ENCODE measurements at places on chromosomes 2 and 18.

- DNase-seq = no peak
Measured at GRCh38 chr2:234490271-234491091, 6.4 kb downstream of the ARL4C start.

DNA sequence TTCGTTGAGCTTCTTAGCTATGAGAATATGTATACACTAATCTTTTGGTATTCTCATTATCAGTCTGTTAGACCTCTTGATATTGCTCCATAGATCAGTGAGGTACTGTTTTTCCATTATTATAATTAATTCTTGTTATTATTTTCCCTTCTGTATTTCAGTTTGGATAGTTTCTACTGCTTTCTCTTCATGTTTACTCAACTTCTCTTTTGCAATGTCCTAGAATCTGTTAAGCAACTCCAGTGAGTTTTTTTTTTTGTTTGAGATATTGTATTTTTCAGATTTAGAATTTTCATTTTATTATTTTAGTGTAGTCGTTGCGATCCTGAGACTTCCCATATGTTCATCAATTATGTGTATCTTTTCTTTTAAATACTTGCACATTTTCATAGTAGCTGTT, 260.8 kb downstream of the SETBP1 start:
- DNase-seq = no peak

DNA sequence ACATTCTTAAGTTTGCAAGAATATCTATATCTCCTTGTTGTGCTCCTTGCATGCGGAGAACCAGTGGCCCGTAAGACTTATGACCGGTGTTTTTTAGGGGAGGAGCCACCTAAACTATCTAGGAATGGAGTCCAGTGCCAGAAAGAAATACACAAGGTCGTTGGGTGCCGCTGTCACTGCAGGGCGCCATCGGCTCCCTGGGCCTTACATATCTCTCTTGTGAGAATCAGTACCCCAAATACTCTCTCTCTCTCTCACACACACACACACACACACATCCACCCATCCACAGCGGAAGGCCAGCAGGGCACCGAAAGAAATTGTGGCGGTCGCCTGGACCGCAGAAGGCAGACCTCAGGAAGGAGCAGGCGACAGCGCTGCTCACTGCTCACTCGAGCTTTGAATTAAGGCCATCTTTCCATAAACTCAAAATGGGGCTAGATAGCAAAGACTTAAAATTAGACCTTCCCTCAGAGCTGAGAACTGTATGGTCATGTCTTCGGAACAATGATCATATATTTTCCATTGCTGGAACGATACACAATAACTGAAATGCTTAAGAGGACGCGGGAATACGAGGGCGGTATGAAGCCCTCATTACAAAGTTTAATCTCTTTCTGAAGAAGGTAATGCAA, 10.4 kb downstream of the NR4A2 start:
- no peak for DNase-seq

DNA sequence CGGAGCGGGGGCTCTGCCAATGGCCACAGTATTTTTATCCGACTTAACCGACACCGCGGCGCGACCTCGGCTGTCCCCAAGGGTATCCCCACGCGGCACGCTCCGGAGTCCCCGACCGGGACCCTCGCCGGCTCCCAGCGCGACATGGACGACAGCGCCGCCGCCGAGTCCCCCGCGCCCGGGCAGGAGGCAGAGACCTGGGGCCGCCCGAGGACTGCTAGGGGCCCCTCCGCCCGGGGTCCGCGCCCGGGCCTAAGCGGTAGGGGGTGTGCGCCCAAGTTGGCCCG, 468 bp downstream of the UXS1 start:
- no peak for DNase-seq

- DNase-seq = no peak
Measured at GRCh38 chr2:10084223-10084865, 4.1 kb upstream of the CYS1 start.

- DNase-seq = no peak
Measured at GRCh38 chr2:134410831-134411231, 157.0 kb downstream of the MGAT5 start.

DNA sequence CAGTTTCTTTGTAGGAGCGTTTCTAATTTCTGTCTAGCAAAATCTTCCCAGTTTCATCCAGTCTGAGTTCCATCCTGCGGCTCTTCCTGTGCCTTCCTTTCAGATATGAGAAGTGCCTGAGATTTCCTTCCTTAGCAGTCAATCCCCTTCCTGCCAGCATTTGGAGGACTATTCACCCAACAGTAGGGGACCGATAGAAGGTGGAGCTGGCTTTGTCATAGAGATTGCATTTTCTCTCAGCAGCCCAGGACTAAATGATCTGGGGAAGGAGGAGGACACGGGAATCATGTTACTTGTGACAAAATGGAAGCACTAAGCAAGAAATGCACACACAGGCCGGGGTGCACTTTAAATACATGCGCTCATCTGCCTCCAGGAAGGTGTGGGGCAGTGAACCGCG, 5.6 kb upstream of the SMIM21 start:
- no peak for DNase-seq

DNA sequence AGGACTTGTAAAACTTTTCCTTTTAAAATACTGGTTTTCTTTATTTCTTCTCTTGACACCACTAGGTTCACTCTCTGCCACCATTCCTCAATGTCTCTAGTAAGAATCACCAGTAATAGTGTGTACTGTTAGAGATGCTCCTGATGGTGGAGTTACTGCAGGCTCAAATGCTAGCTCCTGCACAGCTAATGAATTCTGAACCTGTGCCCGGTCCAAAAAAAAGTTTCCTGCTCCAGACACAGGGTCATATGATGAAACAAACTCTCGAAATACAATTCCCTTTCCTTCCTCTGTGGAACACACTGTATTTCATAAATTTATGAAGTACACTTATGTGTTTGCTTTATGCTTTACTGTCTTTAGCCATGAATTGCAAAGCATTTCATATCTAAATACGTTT, 19.2 kb downstream of the PMS1 start:
- DNase-seq = no peak

GRCh38 chr18:80022613-80023012, 11.6 kb upstream of the RBFA start:
- no peak for DNase-seq

DNA sequence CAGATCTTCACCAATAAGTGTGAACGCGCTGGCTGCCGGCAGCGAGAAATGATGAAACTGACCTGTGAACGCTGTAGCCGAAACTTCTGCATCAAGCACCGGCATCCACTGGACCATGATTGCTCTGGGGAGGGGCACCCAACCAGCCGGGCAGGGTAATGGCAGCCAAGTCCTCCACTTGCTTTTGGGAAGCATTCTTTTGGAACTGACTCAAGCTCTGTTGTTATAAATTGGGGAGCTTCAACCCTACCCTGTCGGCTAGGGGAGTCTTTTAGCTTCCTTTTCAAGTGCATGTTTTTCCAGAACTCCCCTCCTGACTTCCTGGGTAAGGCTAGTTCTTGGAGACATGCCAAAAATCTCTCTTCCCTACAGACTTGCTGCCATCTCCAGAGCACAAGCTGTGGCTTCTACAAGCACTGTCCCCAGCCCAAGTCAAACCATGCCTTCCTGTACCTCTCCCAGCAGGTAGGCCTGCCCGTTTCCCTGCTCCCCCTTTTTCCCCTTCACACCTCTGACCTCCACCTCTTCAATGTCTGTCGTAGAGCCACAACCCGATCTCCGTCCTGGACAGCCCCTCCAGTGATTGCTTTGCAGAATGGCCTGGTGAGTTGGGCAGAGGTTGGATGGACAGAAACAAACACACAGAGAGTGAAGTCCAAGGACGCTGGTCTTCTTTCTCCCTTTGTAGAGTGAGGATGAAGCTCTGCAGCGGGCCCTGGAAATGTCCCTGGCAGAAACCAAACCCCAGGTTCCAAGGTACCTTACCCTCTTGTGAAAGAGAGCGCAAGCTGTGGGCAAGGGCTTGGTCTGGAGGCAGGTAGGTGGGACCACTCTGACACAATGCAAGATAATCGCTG, 1.5 kb downstream of the ZFAND2B start:
- no peak for DNase-seq

All from stimulated activated CD8-positive, alpha-beta memory T cell treated with anti-CD3 and anti-CD28 coated beads, Interleukin-15, amount 100 ng/mL, for 1 hour (primary cell).